ENCODE measurements at places on chromosomes 1 and 21. TPM values are rescaled to one million over a fixed set of nuclear protein-coding genes. Genes with fewer than 3 reads are reported as not detected.

MSH4 gene
- 1.1 TPM for total RNA-seq

TMEM79 gene
- total RNA-seq: 16.1 TPM

RAB3B gene
- 1.3 TPM for total RNA-seq

FCN3 gene
- not detected for total RNA-seq

PLD5 gene
- 1.0 TPM for total RNA-seq

IL19 gene
- not detected for total RNA-seq

KCNJ15 gene
- total RNA-seq: 11.6 TPM

CFAP74 gene
- 0.07 TPM for total RNA-seq

ZNF669 gene
- 13.0 TPM for total RNA-seq

MATN1 gene
- not detected for total RNA-seq

FAM110D gene
- total RNA-seq: not detected

OR2M3 gene
- total RNA-seq: not detected

EXTL2 gene
- 2.7 TPM for total RNA-seq

CR2 gene
- total RNA-seq: not detected

DNAH14 gene
- 9.2 TPM for total RNA-seq

C1orf216 gene
- 2.4 TPM for total RNA-seq

ZNF683 gene
- not detected for total RNA-seq

PTCH2 gene
- total RNA-seq: 0.14 TPM

LCE1A gene
- total RNA-seq: not detected

ZC3H12A gene
- 57.6 TPM for total RNA-seq

GSTM3 gene
- 28.0 TPM for total RNA-seq

CD1E gene
- total RNA-seq: not detected

OPTC gene
- total RNA-seq: not detected

IGSF3 gene
- total RNA-seq: 50.2 TPM

BTF3L4 gene
- total RNA-seq: 99.5 TPM

KISS1 gene
- not detected for total RNA-seq

TTLL7 gene
- total RNA-seq: 1.0 TPM

CR1 gene
- total RNA-seq: not detected

POU3F1 gene
- total RNA-seq: under 0.01 TPM

BATF3 gene
- under 0.01 TPM for total RNA-seq

IARS2 gene
- 124 TPM for total RNA-seq

CCDC30 gene
- 1.1 TPM for total RNA-seq

TCEA3 gene
- 2.1 TPM for total RNA-seq

PLA2G2C gene
- total RNA-seq: not detected

NUP133 gene
- total RNA-seq: 36.9 TPM

GPR25 gene
- not detected for total RNA-seq

TBX19 gene
- 0.68 TPM for total RNA-seq

RHD gene
- total RNA-seq: not detected

CFHR3 gene
- not detected for total RNA-seq

FCRL1 gene
- total RNA-seq: not detected

RGS13 gene
- not detected for total RNA-seq

ELF3 gene
- 23.2 TPM for total RNA-seq

LHX8 gene
- not detected for total RNA-seq

S100B gene
- not detected for total RNA-seq

GBP2 gene
- 1.4 TPM for total RNA-seq

GPR37L1 gene
- not detected for total RNA-seq
